Stimulated activated CD4-positive, alpha-beta T cell treated with anti-CD3 and anti-CD28 coated beads, TNF-alpha, amount 100 ng/mL, for 24 hours (primary cell): ENCODE measurements at places on chromosomes 3 and 15.

GRCh38 chr3:182484682-182485081 lies 308.6 kb upstream of the ATP11B start:
- DNase-seq = no peak

DNA sequence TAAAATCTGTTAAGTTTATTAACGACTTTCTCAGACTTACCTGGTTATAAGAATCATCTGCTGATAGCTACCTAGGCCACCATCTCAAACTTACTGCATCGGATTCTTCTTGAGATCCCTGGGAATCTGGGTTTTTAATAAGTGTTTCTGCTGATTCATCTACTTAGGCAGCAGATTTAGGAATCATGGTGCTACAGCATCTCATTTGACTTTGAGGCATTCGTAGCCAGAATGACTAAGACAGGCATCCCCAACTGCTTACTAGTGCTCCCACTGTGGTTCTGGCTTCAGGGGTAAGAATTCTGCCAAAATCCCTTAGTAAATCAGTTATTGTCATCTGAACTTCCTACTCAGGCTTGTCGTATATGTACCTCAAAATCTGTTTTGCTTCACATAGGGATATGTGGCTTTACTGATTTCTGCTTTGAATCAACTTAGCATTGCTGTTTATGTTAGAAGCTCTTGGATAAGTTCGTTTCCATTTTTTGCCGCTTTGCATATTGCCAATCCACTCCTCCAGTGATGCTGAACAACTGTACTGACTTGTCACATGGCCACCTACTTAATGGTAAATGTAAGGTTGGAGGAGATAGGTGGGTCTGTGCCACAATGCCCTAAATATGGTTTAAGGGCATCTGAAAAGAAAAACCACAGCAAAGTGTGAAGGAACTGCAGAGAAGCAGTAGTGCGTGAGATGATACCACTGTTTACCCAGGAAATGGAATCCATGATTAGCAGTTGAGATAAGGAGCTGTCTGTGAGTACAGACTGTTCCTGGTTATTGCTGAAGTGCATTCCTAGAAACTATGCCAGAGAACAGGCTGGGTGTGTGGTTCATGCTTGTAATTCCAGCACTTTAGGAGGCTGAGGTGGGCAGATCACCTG lies 60.3 kb downstream of the MAP6D1 start:
- DNase-seq = no peak

- no peak for DNase-seq
Observed at GRCh38 chr3:95289295-95289694, 1226.4 kb downstream of the NSUN3 start.

GRCh38 chr3:53998980-53999379 lies 107.3 kb upstream of the SELENOK start:
- DNase-seq = no peak

DNA sequence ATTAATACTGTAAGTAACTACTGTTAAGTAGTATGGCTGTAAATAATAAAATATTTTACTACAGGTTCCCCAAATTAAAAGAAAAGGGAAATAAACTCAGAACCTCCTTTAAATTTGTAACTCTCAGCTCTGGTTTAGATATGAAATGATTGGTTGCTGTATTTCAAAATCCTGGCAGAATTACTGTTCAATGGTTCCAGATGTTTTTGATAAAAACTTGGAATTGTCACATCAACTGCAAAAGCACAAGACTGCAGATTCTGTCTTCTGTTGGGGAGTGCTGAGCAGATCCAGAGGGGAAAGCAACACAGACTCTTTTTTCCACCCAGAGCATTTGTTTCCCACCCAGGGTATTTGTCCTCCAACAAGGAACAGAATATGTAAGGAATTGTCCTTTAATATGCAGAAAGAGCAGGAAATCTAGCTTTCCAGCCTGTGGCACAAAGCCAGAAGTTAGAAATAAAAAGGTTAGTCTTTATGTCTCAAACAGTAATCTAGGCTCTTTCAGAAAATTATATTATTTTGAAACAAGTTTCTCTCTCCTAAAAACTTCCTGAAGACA lies 178.1 kb downstream of the KLHL25 start:
- DNase-seq = no peak

- DNase-seq = no peak
Observed at GRCh38 chr3:65168547-65168946, 480.7 kb upstream of the ADAMTS9 start.

- no peak for DNase-seq
Observed at GRCh38 chr3:101303089-101303731, 17.2 kb downstream of the IMPG2 start.

GRCh38 chr3:41346698-41347270 lies 147.5 kb downstream of the CTNNB1 start:
- DNase-seq = no peak

DNA sequence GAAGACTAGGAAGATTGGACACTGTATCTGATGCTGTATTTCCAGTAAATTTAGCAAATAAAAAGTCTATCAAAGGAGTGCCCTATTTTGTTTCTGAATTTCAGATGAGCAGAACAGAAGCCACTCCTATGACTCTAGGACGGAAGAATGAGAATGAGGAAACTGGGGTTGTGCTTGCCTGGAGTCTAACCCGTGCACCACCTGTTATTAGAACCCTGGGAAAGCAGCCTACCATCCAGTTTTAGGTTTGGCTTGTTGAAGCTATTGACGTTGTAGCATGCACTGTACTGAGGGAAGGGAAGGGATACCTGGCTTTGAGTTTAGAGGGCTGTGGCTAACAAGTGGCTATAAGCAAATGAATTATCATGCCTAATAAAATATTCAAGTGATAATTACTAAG lies 318.5 kb downstream of the SLC9A9 start:
- DNase-seq = no peak

- no peak for DNase-seq
Observed at GRCh38 chr3:171936191-171936841, 93.2 kb downstream of the TMEM212 start.

- no peak for DNase-seq
Observed at GRCh38 chr3:112000966-112001365, 2.2 kb downstream of the TAGLN3 start.

GRCh38 chr3:63967675-63968611 lies 55.4 kb downstream of the PSMD6 start:
- DNase-seq = no peak

GRCh38 chr3:42314411-42314810 lies 48.4 kb upstream of the CCK start:
- no peak for DNase-seq

GRCh38 chr3:129104051-129104450 lies 17.6 kb downstream of the RAB43 start:
- no peak for DNase-seq

DNA sequence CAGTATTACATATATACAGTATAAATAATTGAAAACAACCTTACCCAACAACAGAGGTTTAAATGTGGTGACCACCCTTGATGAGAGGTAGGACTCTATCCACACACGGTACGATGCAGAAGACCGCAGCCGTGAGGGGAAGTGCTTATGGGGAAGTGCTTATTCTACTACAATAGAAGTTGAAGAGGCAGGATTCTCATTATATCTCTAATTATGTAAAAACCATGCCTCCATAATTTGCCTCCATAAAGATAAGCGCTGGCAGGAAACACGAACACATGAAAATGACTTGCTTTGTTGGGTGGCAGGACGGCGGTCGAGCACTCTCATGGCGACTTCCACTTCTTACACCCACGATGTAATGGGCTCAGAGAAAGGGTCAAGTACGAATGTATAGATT lies 7.2 kb upstream of the MUC13 start:
- no peak for DNase-seq

- no peak for DNase-seq
Observed at GRCh38 chr15:25057574-25057973, 102.8 kb downstream of the SNRPN start.

GRCh38 chr15:41881550-41881919 lies 12.3 kb downstream of the SPTBN5 start:
- no peak for DNase-seq

DNA sequence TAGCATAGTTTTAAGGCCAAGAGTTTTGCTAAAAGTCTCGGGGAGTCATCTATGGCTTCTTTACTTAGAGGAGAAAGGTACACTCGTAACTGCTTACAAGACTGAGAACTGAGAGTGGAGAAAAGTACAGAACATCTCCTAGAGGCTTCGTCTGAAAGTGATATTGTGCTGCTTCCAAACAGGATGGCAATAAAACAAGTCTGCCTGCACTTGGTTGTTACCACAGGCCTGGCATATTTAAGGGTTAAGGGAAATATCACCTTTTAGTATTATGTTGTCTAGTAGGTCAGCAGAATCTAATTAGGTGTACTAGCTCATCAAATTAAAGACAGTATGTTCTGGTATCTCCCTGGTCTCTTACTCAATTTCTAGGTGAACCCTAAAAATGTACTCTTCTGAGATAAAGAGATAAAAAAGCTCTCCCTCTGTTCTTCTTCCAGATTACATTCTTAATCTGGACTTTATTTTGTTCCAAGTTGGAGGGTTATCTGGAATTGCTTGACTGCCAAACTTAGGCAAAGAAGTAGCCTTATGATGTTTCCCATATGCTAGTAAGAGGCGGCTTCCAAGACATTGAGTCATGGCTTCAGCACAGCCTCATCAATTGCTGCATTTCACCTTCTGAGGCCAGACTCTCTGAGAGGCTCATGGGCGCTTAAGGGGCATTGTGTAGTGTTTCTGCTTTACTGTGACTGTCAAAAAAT lies 181.3 kb downstream of the LSAMP start:
- no peak for DNase-seq
